ENCODE measurements at places on chromosomes 16 and 17.

DNA sequence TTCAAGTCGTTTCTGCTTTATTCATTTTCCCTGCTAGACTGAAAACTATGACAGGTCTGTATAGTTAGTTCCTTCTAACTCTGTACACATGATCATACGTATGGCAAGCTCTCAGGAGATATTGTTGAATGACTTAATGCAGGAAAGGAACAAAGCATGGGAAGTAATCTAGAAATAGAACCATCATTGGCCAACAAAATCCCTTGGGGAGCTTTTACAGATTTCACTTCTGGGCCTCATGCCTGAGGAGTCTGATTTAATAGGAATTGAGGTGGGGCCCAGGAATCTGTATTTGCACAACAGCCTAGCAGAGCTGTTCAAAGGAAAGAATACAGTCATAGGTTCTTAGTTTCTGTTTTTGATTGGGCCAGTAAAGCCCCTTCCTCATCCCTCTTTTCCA is 229.2 kb downstream of the MAP2K6 start:
- no peak for DNase-seq

GRCh38 chr17:60361889-60362288 is 30.0 kb downstream of the USP32 start:
- DNase-seq, result no peak

DNA sequence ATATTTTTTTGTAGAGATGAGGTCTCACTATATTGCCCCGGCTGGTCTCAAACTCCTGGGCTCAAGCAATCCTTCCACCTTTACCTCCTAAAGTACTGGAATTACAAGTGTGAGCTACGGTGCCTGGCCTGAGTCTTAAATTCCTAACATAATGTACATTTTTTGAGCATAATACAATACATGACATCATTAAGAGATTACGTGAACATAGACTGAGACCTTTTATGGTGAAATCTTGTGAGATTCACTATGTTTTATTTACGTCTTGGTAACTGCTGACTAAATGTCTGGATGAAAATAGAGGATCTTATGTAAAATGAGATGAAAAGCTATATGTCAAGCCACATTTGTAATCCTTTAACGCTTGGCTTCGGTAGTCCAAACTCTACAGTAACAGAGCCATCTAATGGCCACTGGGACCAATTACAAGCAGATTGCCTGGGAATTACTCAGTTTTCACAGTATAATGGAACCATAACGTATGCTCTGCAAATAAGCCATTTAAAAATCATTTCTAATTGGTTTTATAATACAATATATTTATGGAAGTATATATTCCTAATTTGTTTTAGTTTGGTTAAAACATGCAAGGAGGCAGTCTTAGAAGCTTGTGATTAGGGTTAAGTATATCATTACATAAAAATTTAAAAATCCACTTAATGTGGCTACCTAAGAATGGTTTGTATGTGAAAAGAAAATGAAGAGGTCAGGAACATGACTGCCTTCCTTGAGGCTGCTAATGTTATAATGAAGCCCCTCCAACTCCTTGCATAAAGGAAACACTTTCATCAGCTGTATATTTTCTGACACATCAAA is 8.1 kb upstream of the EFCAB13 start:
- DNase-seq, result no peak

- DNase-seq, result no peak
Measured at GRCh38 chr17:66025551-66025950, 166.4 kb downstream of the CEP112 start.

DNA sequence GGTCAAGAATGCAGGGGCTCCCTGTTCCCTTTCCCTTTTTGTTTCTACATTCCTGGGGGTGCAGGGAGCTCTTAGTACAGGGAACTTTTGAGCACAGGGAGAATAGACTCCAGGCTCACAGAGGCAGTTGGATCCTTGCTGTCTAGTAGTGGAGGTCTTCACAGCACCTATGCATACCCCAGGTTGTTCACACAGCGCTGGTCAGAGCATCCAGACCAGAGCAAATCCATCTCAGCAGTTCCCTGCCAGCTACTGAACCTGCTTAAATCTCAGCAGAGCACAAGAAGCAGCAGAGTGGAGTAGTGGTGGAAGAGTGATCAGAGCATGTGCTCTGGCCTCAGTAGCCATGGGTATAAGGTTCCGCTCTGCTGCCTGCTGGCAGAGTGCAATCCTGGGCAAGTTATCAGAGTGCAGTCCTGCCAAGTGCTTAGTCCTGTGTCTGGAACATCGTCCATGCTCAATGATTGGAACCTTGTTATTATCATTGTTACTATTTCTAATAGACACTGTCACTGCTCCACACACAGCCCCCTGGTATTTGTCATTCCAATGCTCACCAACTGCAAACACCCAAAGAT is 220.4 kb downstream of the CBLN1 start:
- no peak for DNase-seq

- no peak for DNase-seq
Measured at GRCh38 chr17:72394531-72394930, 273.7 kb downstream of the SOX9 start.

- DNase-seq, result no peak
Measured at GRCh38 chr17:81925860-81926450, 1.6 kb downstream of the MAFG start.

- DNase-seq, result no peak
Measured at GRCh38 chr17:13320046-13320785, 281.5 kb downstream of the HS3ST3A1 start.

- no peak for DNase-seq
Measured at GRCh38 chr17:82100502-82101298, 2.7 kb upstream of the FASN start.

DNA sequence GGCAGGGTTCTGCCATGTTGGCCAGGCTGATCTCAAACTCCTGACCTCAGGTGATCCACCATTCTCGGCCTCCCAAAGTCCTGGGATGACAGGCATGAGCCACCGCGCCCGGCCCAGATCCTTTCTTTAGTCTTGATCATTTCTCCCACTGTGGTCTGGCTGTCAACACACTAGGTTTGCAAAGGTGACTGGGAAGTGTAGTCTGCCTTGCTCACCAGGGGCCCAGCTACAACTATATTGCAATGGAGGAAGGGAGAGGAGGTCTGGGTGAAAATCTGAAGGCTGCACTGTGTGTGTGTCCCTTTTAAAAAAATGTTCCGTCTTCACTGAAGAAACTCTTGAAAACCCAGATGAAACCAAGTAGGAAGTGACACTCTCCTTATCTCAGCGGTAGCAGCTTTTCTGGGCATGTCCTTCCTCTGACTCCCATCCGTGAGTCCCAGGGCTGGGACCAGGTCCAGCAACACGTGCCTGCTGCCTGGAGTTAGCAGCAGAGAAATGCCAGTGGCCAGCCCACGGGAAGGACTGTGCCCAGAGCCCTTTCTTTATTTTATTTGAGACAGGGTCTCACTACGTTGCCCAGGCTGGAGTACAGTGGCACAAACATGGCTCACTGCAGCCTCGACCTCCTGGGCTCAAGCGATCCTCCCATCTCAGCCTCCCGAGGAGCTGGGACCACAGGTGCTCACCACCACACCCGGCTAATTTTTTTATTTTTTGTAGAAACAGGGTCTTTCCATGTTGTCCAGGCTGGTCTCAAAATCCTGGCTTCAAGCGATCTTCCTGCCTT is 17.8 kb upstream of the KIF19 start:
- no peak for DNase-seq

DNA sequence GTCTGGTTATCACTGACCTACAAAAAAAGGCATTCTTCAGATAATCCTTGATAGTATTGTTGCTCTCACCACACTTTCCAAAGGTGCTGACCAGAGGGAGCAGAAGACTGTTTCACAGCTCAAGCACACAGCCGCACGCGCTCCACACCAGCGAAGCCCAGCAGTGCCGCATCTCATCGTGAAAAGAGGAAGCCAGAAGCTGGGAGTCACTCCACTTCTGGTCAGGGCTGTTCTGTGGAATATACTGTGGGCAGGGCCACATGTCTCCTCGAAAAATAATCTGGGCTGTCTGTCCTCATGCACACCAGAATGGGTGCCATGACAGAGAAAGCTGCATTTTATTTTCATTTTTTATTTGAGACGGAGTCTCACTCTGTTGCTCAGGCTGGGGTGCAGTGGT is 7.3 kb upstream of the PRSS36 start:
- no peak for DNase-seq

DNA sequence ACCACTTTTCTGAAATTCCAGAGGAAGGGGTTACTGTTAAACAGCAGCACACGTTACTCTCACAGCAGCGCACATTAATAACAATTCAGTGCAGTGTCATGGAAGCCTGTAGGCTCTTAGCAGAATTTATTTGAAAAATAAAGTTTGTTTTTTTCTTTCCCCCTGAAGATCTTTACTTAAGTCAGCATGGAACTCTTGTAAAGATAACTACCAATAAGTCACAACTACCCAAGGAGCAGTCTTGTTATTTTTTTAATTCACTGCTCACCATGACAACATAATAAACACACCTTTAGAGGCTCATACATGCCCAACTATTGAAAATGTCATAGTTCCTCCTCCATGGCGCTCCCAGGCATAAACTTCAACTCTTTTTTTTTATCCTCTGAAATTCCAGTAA is 31.8 kb upstream of the PSMD7 start:
- DNase-seq, result no peak

Data from islet precursor cell (in vitro differentiated cells).